NCI-H1436 (cell line): ENCODE measurements at places on chromosomes 7 and 10.

DNA sequence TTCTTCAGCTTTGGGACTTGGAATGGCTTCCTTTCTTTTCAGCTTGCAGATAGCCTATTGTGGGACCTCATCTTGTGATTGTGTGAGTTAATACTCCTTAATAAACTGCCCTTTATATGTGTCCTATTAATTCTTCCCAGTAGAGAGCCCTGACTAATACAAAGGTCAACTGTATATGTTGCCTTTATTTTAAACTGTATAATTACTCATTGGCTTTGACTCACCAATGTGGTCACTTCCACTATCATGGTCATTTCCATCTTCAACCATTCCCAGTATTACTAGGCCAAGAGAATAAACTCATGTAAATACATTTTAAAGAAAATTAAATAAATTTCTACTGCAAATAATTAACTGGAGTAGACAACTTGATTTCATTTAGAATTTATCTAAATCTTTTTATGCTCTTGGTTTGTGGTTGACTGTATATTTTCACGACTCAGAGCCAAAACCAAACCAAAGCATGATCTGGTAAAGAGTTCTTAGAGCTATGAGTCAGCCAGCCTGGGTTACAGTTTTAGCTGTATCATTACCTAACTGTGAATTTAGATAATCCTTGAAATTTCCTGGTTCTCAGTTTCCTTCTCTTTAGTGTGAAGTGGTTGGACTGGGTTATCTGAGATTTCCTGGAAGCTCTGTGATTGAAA, 188.4 kb downstream of the PPP1R3A start:
- no peak for DNase-seq

- DNase-seq, result no peak
Observed at GRCh38 chr10:3968727-3969126, 183.7 kb upstream of the KLF6 start.

- DNase-seq, result no peak
Observed at GRCh38 chr7:5445981-5446594, 22.5 kb upstream of the TNRC18 start.

- no peak for DNase-seq
Observed at GRCh38 chr7:68684996-68685395, 913.3 kb upstream of the AUTS2 start.

- DNase-seq, result no peak
Observed at GRCh38 chr7:142498364-142498763, 240.5 kb upstream of the PRSS58 start.

- no peak for DNase-seq
Observed at GRCh38 chr7:91778416-91778815, 102.1 kb downstream of the MTERF1 start.

DNA sequence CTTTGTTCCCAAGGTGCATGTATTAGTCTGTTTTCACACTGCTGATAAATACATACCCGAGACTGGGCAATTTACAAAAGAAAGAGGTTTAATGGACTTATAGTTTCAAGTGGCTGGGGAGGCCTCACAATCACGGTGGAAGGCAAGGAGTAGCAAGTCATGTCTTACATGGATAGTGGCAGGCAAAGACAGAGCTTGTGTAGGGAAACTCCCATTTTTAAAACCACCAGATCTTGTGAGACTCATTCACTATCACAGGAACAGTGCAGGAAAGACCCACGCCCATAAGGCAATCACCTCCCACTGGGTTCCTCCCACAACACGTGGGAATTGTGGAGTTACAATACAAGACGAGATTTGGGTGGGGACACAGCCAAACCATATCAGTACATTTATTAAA, 92.9 kb downstream of the PPP1R3C start:
- DNase-seq, result no peak

GRCh38 chr10:126687121-126687606, 16.7 kb upstream of the C10orf90 start:
- no peak for DNase-seq

DNA sequence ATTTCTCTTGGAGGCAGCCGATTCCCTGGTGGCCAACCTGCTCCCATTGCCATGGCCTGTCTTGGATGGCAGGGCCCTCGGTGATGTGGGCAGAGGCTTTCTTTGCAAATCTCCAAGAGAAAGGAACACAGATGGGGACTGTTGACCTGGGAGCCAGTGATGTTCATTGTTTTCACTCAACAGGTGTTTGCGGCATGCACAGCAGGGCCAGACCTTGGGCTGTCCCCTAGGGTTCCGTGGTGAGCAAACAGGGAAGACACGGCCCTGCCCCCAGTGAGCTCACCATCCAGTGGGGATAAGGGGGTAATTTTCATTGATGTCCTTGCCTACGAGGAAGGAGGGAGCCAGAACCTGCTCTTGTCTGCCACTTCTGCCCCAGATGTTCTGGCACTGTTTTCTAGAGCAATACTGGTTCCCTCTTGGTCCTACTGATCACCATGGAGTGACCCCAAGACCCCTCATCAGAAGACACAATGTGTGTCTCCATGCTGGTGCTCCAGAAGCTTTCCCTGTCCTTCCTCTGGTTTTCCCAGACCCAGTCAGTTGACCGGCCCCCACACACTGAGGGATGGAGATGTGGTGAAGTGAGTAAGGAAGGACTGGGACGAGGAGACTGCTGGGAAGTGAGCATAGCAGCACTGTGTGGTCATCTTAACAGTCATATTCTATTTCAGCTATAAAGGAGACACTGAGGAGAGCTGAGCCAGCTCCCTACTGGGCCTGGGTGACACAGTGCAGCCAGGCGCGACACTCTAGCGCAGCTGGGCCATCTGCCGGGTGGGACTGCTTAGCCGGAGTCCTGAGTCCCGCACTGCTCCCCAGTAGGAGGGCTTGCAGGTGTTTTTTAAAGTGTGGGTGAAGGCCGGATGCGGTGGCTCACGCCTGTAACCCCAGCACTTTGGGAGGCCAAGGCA, 20.4 kb upstream of the FIGNL1 start:
- no peak for DNase-seq

DNA sequence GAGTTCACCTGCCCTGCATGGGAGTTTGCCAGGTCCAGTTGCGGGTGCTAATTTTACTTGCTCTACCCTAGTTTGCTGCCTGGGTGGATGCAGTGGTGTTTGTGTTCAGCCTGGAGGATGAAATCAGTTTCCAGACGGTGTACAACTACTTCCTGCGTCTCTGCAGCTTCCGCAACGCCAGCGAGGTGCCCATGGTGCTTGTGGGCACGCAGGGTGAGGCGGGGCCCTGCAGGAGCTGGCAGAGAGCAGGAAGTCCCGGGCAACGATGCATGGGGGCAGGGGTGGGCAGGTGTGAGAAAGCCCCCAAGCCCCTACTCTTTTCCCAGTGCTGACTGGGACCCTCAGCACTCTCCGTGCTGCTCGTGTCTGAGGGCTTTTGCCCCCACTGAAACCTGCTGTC, 31.3 kb downstream of the AGAP3 start:
- DNase-seq, result no peak

- DNase-seq, result no peak
Observed at GRCh38 chr7:27661811-27662489, 733 bp downstream of the HIBADH start.

GRCh38 chr10:79059859-79060379, 8.8 kb upstream of the ZMIZ1 start:
- no peak for DNase-seq

- DNase-seq, result peak; percentile 60
Observed at GRCh38 chr7:30869794-30870611, 41.6 kb upstream of the AQP1 start.

DNA sequence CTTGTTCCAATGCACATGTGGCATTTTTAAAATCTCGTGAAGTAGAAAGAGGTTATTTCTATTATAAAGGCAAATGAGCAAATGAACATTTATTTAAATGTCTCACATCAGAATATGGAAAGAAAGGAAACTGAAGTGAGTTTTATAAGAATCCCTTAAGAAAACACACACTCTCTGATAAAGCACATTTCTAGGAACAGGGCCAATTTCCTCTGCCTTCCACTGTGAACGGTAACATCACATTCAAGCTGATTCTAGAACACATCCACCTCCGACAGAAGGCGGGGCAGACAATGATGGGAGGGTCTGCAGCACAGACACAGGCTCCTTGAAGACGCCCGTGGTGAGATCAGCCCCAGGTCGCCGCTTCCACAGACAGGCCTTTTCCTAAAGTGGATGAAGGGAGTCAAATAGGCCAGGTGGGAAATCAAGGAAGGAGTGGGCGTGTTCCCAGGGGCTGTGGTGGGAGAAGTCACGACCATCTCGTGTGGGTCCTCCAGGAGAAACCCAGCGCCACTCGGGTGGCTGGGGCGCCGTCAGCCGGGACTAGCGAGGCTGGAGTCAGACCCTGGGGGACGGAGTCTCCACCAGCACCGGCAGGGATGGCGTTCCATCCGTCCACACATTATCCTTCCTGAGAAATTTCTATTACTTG, 31.1 kb downstream of the PITRM1 start:
- DNase-seq, result no peak

- DNase-seq, result no peak
Observed at GRCh38 chr7:84091318-84091717, 103.3 kb downstream of the SEMA3A start.

GRCh38 chr10:118958984-118959925, 70.3 kb upstream of the NANOS1 start:
- DNase-seq, result peak; percentile 13

DNA sequence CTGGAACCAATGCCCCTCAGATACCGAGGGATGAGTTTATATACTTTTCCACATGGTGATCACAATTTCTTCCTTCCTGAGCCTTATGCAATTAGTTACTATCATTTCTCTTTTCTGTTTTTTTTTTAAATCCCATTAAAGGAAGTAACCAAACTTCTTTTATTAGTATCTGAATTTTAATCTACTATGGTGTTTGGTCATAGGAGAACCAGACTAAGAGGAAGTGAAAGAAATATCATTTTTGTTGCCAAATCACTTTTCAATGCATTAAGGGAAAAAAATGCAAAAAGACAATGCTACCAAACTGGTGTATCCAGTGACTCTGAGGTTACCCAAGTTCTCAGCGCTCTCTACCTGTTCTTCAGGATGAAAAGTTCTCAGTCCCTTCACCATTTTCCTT, 167.7 kb downstream of the NXPH1 start:
- DNase-seq, result no peak

GRCh38 chr7:49866910-49867309, 93.5 kb downstream of the VWC2 start:
- DNase-seq, result no peak

GRCh38 chr10:49269523-49269922, 29.4 kb upstream of the C10orf71 start:
- no peak for DNase-seq

GRCh38 chr7:113128031-113128430, 9.7 kb upstream of the SMIM30 start:
- DNase-seq, result no peak

GRCh38 chr7:26295586-26295985, 3.9 kb downstream of the SNX10 start:
- DNase-seq, result no peak

GRCh38 chr7:17234030-17234397, 64.4 kb upstream of the AHR start:
- DNase-seq, result no peak

DNA sequence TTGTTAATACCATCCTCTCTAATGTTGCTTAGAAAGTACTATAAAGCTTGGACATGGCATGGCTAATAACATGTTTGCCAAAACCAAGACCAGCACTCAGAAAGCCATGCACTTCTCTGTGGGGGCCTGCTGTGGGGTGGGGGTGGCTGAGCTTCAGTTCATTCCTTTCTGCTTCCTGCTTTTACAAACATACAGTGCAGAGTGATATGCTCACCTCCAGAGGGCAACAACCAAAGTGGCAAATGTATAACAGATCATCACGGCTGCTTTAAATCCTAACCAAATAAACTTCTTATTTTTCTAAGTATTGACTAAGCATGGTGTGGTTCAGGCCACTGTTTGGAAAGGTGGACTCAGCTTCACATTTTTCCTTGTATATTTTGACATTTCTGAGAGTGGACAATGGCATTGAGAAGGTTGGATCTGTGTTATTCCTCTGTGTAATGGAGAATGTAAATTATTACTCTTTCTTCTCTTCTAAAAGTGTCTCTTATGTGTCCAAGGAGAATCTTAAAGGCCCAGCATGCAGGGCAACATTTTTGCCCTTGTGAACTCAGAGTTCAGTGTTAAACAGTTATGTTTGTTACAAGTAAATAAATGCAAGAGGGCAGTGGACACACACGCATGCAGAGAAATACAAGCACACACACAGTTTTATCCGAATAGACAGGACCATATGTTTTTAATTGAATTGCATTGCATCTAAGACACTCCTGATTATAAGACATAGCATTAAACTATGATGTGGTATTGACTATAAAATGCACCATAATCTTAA, 186.1 kb downstream of the HERPUD2 start:
- DNase-seq, result no peak

DNA sequence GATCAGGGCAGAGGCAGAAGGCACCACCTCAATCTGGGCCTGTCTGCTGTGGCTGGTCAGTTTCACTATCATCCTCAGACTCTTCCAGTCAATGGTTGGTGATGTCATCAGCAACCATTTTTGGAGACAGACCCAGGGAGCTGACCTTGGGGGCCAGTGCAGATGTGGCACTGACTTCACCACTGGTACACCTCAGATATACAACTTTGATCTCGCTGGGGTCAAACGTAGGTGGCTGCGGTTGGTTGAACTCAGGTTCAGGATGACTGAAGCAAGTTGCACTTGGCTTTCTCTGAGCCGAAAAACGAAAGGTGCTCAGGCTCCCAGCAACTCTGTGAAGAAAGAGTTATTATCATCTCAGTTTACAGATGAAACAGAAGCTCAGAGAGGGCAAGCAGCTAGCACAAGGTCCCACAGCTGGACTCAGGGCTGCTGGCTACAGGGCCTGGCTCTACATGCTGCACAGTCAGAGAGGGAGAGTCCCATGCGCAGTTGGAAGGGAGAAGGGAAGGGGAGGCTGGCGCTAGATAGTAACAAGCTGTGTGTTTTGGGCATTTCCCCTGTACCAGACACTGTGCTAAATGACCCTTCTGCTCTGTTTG, 27.2 kb downstream of the ANKRD16 start:
- DNase-seq, result no peak

- no peak for DNase-seq
Observed at GRCh38 chr10:52313933-52314821, at the start of gene DKK1. Gene DKK1 (plus strand): TSS chr10:52314281. CDS start chr10:52314435, 154 bp downstream.

DNA sequence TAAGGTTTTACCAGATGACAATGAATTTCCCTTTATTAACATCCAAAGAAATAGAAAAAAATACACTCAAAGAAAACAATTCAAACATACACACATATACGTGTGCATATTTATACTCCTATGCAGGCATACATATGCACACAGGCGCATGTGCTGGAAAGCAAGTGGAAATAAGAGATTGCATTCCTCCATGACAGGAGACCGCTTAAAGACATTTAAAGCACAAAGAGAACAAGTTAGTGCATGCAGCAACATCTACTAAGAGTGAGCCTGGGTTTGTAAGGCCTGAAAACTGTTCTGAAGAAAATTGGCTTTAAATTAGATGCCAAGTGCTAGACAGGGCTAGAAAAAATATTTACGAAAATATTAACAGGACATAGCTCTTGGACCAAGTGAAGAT, 40.1 kb upstream of the PPP1R17 start:
- DNase-seq, result no peak

DNA sequence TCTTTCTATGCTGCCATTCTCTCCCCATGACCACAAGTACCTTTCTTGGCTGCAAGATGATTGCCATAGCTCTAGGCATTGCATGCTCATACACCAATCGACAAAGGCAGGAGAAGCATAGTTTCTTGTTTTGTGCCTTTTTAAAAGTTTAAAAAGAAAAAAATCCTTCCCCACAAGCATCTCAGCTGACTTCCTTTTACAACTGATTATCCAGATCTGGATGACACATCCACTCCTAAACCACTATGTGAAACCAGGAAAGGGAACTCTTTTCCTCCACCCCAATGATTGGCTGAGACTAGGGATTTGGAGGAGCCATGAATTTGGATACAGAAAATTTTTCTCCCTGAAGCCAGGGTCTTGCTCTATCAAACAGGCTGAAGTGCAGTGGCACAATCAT, 14.5 kb upstream of the LRRC4 start:
- no peak for DNase-seq

GRCh38 chr10:120782336-120782735, 68.8 kb upstream of the WDR11 start:
- DNase-seq, result no peak
